Natural killer cell treated with Interleukin-12 subunit alpha and Interleukin-12 subunit beta and Interleukin-15 and Interleukin-18, amount 100 ng/mL, for 72 hours (primary cell): ENCODE measurements at places on chromosomes 1 and 21. TPM values are rescaled to one million over a fixed set of nuclear protein-coding genes. Genes with fewer than 3 reads are reported as not detected.
A peak's percentile ranks its signal among the peaks of the same experiment; 100 is the strongest.

GRCh38 chr21:18759751-18760161 lies 356.2 kb upstream of the TMPRSS15 start:
- H3K36me3 ChIP-seq, result peaks cover 6% of the 10 kb centered on the region
- H3K27me3 ChIP-seq, result no peaks in the 10 kb centered on the region
- H3K4me1 ChIP-seq, result no peaks in the 10 kb centered on the region
- no peak overlapping the region for H3K4me3 ChIP-seq

- H3K27ac ChIP-seq, result no peak overlapping the region
- no peaks in the 10 kb centered on the region for H3K36me3 ChIP-seq
- peaks cover 11% of the 10 kb centered on the region for H3K27me3 ChIP-seq
- H3K4me3 ChIP-seq, result no peak overlapping the region
- peaks cover 3% of the 10 kb centered on the region for H3K4me1 ChIP-seq
These were observed 28.2 kb downstream of the LHX4 start for GRCh38 chr1:180258290-180258689.

DNA sequence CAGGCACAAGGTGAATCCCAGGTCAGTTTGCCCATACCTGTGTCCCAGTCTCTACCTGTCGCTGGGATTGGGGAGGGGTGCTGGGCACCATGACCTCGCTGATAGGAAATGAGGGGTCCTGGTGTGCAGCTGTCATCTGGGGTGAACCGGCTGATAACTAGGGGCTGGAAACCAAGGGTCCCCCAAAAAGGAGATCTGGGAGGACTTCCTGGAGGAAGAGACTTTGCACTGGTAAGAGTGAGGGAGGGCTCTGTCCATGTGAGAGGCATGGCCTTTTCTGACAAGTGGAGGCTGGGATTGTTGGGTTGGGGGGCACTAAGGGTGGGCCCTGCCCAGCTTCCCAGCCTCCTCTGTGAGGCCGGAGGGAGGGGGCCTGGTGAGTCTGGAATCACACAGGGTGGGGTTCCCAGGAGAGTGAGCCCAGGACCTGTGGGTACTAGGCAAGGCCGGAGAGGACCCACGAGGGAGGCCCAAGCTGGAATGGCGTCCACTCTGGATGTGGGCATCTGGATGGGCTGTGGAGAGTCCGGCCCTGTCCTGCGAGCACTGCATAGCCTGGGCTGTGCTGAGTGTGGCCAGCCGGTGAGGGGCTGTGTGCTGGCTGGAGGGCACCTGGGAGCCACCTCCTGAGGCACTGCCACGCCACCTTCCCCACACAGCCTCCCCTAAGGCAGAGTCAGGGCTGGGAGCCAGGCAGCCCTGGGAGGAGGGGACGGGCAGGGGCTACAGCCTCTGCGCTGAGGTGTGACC lies 4.9 kb upstream of the PEX10 start:
- H3K4me1 ChIP-seq, result peaks cover 24% of the 10 kb centered on the region
- peak overlapping the region; percentile 82 for H3K4me3 ChIP-seq
- H3K27ac ChIP-seq, result peak overlapping the region; percentile 90

- peaks cover 21% of the 10 kb centered on the region for H3K4me1 ChIP-seq
- H3K36me3 ChIP-seq, result no peaks in the 10 kb centered on the region
- H3K4me3 ChIP-seq, result no peak overlapping the region
- H3K27me3 ChIP-seq, result no peaks in the 10 kb centered on the region
These were observed 2.6 kb upstream of the TOR3A start for GRCh38 chr1:179079113-179079761.

GRCh38 chr1:213416461-213417224 lies 365.6 kb downstream of the RPS6KC1 start:
- no peaks in the 10 kb centered on the region for H3K4me1 ChIP-seq
- no peak for DNase-seq
- peaks cover 11% of the 10 kb centered on the region for H3K27me3 ChIP-seq
- H3K27ac ChIP-seq, result no peak overlapping the region
- H3K4me3 ChIP-seq, result no peak overlapping the region
- H3K36me3 ChIP-seq, result no peaks in the 10 kb centered on the region

FAAP20 gene
- 61.8 TPM for total RNA-seq

GUCA2B gene
- total RNA-seq, result not detected

GATAD2B gene
- total RNA-seq, result 58.5 TPM

WNT9A gene
- total RNA-seq, result not detected
